ENCODE measurements at places on chromosomes 13 and 19.

- no peak for DNase-seq
Measured at GRCh38 chr19:7210359-7210758, 83.9 kb downstream of the INSR start.

DNA sequence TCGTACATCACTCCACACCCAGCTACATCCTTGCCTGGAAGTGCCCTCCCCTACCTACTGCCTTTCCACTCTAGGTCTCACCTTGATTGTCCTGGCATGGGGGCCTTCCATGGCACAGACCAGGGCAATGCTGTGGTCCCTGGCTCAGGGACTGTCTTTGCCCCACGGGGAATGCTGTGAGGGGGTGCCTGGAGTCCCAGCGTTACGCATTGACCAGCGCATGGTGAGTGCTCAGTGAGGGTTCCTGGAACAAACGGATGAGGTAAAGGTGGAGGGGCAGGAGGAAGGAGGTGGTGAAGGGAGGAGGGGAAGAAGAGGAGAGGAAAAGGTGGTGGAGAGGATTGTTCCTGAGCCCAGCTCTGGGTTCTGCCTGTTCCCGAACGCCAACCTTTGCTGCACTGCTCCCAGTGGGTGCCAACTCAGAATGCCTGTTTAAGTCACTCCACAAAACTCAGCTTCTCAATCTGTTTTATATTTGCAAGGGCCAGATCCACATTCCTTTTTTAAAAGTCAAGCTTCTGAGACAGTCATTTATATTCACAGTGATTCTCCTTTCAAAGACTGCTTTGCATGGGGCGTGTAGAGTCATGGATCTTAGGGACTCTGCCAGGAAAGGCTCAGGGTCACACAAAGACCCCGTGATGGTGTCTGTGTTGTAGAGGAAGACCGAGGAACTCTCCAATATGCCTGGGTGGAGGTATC lies 40.8 kb downstream of the CHST8 start:
- no peak for DNase-seq

GRCh38 chr19:55232286-55232602 lies 3.7 kb upstream of the TMEM86B start:
- DNase-seq: no peak

GRCh38 chr13:25990801-25991200 lies 61.0 kb downstream of the SHISA2 start:
- peak; percentile 43 for DNase-seq

GRCh38 chr13:23288564-23288963 lies 107.8 kb downstream of the SGCG start:
- DNase-seq: no peak

DNA sequence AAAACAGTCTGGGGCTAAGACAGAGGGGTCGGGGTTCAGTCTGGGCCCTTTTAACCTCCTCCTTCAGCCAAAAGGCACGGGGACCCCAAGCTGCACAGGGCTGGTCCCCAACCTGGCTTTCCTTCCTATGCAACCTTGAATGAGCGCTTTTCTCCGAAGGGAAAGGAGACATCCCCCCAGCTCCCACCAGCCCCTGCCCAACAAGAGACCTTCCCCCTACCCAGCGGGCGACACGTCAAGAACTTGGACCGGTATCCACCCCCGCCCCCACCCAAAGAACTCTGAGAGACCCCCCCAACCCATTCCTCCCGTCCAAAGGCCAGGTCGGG lies 35.0 kb upstream of the NANOS3 start:
- no peak for DNase-seq

Measured in NCI-H226 (cell line).